ENCODE measurements at places on chromosomes 6 and 20. TPM values are rescaled to one million over a fixed set of nuclear protein-coding genes. Genes with fewer than 3 reads are reported as not detected.

Gene PRICKLE4
- 2.6 TPM for total RNA-seq

Gene CEP85L
- total RNA-seq: 10.2 TPM

Gene PRRT1
- 3.0 TPM for total RNA-seq

Gene HIVEP1
- total RNA-seq: 33.6 TPM

Gene ADGRG6
- total RNA-seq: 23.4 TPM

Gene MAS1
- total RNA-seq: not detected

Gene RAD21L1
- total RNA-seq: 1.3 TPM

Gene PRND
- total RNA-seq: 1.8 TPM

Gene HSPA1L
- 0.87 TPM for total RNA-seq

Gene RNF217
- total RNA-seq: 29.2 TPM

DNA sequence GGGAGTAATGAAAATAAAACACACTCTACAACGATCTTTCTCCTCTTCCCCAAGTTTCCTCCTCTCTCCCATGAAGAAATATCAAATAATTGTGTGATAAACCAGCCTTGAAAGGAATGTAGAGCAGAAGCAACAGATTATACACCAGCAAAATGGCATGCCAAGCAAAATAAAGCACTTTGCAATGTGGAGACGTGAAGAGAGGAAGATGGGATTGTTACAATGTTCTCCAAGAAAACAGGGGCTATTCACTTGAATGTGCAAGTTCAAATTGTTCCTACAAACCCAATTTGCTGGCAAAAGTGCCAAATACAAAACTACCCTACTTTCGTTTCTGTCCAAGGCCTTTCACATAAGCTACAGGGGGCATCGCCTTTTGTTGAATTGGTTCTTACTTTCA lies 185.1 kb downstream of the PDE7B start:
- no peak overlapping the region for H3K4me3 ChIP-seq
- H3K27me3 ChIP-seq: no peaks in the 10 kb centered on the region
- H3K36me3 ChIP-seq: no peaks in the 10 kb centered on the region
- no peak for DNase-seq

- no peaks in the 10 kb centered on the region for H3K36me3 ChIP-seq
- no peaks in the 10 kb centered on the region for H3K4me1 ChIP-seq
These were observed 14.2 kb downstream of the STMND1 start for GRCh38 chr6:17116117-17116440.

DNA sequence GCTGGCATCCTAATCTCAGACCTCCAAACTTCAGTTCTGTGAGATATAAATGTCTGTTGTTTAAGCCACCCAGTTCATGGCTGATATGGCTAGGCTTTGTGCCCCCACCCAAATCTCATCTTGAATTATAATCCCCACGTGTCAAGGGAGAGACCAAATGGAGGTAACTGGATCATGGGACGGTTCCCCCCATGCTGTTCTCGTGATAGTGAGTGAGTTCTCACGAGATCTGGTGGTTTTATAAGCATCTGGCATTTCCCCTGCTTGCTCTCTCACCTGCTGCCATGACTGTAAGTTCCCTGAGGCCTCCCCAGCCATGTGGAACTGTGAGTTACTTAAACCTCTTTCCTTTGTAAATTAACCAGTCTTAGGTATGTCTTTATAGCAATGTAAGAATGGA lies 56.7 kb downstream of the KIAA0319 start:
- no peaks in the 10 kb centered on the region for H3K27me3 ChIP-seq
- no peak overlapping the region for H3K4me3 ChIP-seq
- no peak overlapping the region for H3K27ac ChIP-seq

DNA sequence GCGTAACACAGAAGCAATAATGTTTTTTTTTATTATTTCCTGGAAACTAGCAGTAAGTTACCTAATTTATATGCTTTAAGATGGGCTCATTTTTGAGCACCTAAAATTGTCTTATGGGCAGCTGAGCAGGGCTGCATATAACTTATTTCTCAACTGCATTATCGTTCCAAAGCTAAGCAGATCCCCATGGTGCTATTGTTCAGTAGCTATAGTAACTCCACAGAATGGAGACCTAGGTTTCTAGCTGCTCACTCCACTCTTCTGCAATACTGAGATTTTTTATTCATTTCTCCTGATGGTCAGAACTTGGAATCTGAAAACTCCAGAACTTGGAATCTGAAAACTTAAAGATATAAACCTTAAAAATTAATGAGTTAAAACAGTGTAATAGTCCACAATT lies 18.7 kb downstream of the CRISP1 start:
- DNase-seq: no peak
- no peak overlapping the region for H3K4me3 ChIP-seq
- H3K4me1 ChIP-seq: no peaks in the 10 kb centered on the region
- H3K27me3 ChIP-seq: no peaks in the 10 kb centered on the region

DNA sequence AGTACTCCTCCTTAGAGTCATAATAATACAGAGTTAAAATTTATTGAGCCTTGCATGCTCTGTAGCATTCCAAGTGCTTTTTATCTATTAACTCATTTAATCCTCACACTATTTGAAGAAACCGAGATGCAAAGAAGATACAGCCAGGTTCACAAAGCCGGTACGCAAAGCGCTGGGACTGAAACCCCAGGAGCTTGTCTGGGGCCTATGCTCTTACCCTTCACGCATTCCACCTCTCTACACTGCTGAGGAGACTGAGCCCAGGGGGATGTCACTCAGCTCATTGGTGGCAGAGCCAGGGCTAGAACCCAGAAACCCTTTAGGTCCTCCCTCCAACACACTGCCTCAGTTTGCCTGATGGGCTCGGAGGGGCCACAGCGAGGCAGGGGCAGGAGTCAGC lies 19.7 kb upstream of the MRPS18A start:
- peak overlapping the region; percentile 42 for H3K27ac ChIP-seq
- H3K4me3 ChIP-seq: no peak overlapping the region
- no peaks in the 10 kb centered on the region for H3K27me3 ChIP-seq
- H3K36me3 ChIP-seq: no peaks in the 10 kb centered on the region

DNA sequence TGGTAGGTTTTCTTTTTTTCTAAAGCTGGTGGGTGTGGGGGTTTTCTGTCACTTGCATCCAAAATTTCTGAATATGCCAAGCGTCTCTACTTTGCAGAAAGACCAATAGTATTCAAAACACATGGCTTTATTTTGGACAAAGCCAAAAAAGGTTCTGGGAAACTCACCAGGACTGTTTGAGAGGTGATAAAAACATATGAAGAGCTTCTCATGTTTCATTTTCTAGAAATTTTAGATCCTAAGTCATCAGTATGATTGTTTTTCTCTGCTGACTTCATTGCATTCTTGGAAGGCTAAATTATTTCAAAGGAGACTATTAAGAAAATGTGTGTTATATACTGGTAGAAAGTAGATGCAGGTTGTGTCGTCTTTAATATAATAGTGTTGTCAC lies 51.3 kb downstream of the GCLC start:
- H3K27me3 ChIP-seq: no peaks in the 10 kb centered on the region
- DNase-seq: no peak
- no peak overlapping the region for H3K4me3 ChIP-seq
- peaks cover 15% of the 10 kb centered on the region for H3K4me1 ChIP-seq
- peaks cover 3% of the 10 kb centered on the region for H3K36me3 ChIP-seq

- DNase-seq: no peak
- peaks cover 40% of the 10 kb centered on the region for H3K36me3 ChIP-seq
- H3K27me3 ChIP-seq: no peaks in the 10 kb centered on the region
- H3K4me3 ChIP-seq: no peak overlapping the region
- no peaks in the 10 kb centered on the region for H3K4me1 ChIP-seq
- no peak overlapping the region for H3K27ac ChIP-seq
These were observed 32.4 kb downstream of the TRPC4AP start for GRCh38 chr20:35060168-35060567.

- H3K4me1 ChIP-seq: peaks cover 3% of the 10 kb centered on the region
- H3K27ac ChIP-seq: no peak overlapping the region
- no peak for DNase-seq
- H3K36me3 ChIP-seq: no peaks in the 10 kb centered on the region
These were observed 133.7 kb downstream of the RCAN2 start for GRCh38 chr6:46357591-46357990.

- H3K4me3 ChIP-seq: no peak overlapping the region
- no peaks in the 10 kb centered on the region for H3K4me1 ChIP-seq
- no peaks in the 10 kb centered on the region for H3K27me3 ChIP-seq
- no peak for DNase-seq
These were observed 228.1 kb downstream of the PRL start for GRCh38 chr6:22068561-22069305.

GRCh38 chr20:9422321-9423057 lies 91.9 kb upstream of the LAMP5 start:
- peaks cover 11% of the 10 kb centered on the region for H3K36me3 ChIP-seq
- H3K27ac ChIP-seq: no peak overlapping the region
- DNase-seq: no peak
- no peak overlapping the region for H3K4me3 ChIP-seq

DNA sequence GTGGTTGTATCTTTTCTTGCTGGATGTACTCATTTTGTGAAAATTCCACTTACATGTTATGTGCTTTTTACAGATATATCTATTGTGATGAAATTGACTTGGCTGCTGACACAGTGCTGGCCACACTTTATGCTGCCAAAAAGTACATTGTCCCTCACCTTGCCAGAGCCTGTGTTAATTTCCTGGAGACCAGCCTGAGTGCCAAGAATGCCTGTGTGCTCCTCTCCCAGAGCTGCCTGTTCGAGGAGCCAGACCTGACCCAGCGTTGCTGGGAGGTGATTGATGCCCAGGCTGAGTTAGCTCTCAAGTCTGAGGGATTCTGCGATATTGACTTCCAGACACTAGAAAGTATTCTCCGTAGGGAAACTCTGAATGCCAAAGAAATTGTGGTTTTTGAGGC lies 4.9 kb downstream of the BTBD3 start:
- H3K27ac ChIP-seq: no peak overlapping the region
- peaks cover 3% of the 10 kb centered on the region for H3K4me1 ChIP-seq
- no peak for DNase-seq
- H3K36me3 ChIP-seq: peaks cover 69% of the 10 kb centered on the region

GRCh38 chr6:22001396-22002027 lies 295.3 kb downstream of the PRL start:
- H3K4me1 ChIP-seq: no peaks in the 10 kb centered on the region
- H3K36me3 ChIP-seq: peaks cover 39% of the 10 kb centered on the region
- H3K27ac ChIP-seq: no peak overlapping the region
- no peak for DNase-seq

- peak; percentile 83 for DNase-seq
- H3K27me3 ChIP-seq: no peaks in the 10 kb centered on the region
- no peaks in the 10 kb centered on the region for H3K36me3 ChIP-seq
- peak overlapping the region; percentile 83 for H3K4me3 ChIP-seq
- H3K4me1 ChIP-seq: no peaks in the 10 kb centered on the region
- peak overlapping the region; percentile 55 for H3K27ac ChIP-seq
These were observed 6.1 kb upstream of the HSPA1B start for GRCh38 chr6:31821301-31822035.

GRCh38 chr6:25700761-25701160 lies 48.7 kb downstream of the SCGN start:
- no peak overlapping the region for H3K4me3 ChIP-seq
- no peaks in the 10 kb centered on the region for H3K27me3 ChIP-seq
- no peaks in the 10 kb centered on the region for H3K4me1 ChIP-seq
- DNase-seq: no peak

DNA sequence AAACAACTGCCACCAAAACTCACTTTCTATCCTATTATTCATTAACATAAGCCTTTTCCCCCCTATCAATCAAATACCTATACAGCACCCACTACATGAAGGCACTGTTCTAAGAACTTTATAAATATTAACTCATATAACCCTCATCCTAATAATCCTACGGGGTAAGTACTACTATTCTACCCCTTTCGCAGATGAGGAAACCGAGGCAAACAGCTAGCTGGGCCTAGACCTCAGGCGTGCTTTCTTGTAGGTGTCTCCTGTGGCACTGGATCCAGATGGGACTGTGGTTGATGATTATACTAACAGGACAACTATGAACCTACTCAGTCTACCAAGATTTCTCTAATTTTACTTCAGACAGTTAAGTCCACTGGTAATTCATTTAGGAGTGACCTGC lies 131.6 kb downstream of the ZMYND8 start:
- no peak overlapping the region for H3K4me3 ChIP-seq
- peaks cover 94% of the 10 kb centered on the region for H3K36me3 ChIP-seq
- H3K4me1 ChIP-seq: no peaks in the 10 kb centered on the region
- DNase-seq: no peak
- no peaks in the 10 kb centered on the region for H3K27me3 ChIP-seq

DNA sequence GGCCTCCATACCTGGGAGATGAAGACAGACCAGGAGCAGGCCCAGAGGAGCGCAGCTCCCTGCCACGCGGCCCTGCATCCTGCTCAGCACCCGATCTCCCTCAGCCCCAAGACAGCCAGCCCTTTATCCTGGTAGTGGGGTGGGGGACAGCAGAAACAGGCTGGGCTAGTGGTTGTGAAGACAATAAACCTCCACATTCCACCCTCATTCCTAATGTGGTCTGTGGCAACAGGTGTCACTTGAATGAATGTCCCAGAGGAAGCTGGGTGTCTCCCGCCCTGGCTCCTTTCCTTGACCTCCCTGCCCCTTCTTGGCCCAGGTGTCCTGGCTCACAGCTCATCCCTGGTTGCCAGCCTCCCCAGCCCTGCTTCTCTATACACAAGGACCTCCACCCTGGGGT lies at the start of gene C6orf15:
C6orf15 (minus strand) TSS at position 98 of the 400 bp plus-strand sequence; CDS start at position 78, 20 bp downstream.
- H3K4me3 ChIP-seq: no peak within 1 kb of the TSS
- H3K36me3 ChIP-seq: no peaks in the 10 kb centered on the region
- H3K27ac ChIP-seq: no peak within 1 kb of the TSS
- no peak for DNase-seq
- peaks cover 9% of the 10 kb centered on the region for H3K4me1 ChIP-seq

- H3K36me3 ChIP-seq: no peaks in the 10 kb centered on the region
- no peak for DNase-seq
- no peaks in the 10 kb centered on the region for H3K27me3 ChIP-seq
- H3K4me3 ChIP-seq: no peak overlapping the region
- H3K27ac ChIP-seq: no peak overlapping the region
- H3K4me1 ChIP-seq: peaks cover 11% of the 10 kb centered on the region
These were observed 13.4 kb downstream of the TRIM38 start for GRCh38 chr6:25975923-25976560.

GRCh38 chr6:33716890-33717632 lies 5.6 kb upstream of the UQCC2 start:
- no peak overlapping the region for H3K27ac ChIP-seq
- H3K4me1 ChIP-seq: no peaks in the 10 kb centered on the region
- DNase-seq: no peak
- no peaks in the 10 kb centered on the region for H3K27me3 ChIP-seq
- no peaks in the 10 kb centered on the region for H3K36me3 ChIP-seq

- no peaks in the 10 kb centered on the region for H3K4me1 ChIP-seq
- peaks cover 66% of the 10 kb centered on the region for H3K27me3 ChIP-seq
- no peak overlapping the region for H3K27ac ChIP-seq
These were observed 658 bp downstream of the HTR1B start for GRCh38 chr6:77462359-77463307.

GRCh38 chr6:152100183-152100618 lies 292.7 kb downstream of the ESR1 start:
- no peaks in the 10 kb centered on the region for H3K27me3 ChIP-seq
- no peaks in the 10 kb centered on the region for H3K4me1 ChIP-seq
- no peak overlapping the region for H3K27ac ChIP-seq
- no peaks in the 10 kb centered on the region for H3K36me3 ChIP-seq
- DNase-seq: no peak
- H3K4me3 ChIP-seq: no peak overlapping the region

DNA sequence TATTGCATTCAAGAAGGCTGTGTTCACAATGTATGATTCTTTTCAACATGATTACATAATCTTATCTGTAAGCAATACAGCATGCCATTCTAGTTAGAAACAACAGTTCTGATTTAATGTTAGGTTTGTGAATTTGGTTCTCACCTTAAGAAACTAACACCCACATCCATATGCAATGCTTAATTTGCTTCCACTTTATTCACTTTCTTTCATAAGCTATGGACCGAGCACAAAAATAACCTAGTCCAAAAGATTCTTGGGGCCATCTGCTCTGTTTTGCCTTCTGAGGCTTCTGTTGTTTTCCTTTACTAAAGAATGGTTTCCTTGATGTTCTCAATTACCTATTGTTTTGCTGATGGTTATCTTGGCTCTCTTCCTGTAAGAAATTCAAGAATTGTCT lies 258.2 kb downstream of the EYS start:
- H3K36me3 ChIP-seq: no peaks in the 10 kb centered on the region
- H3K4me3 ChIP-seq: peak overlapping the region; percentile 41
- no peaks in the 10 kb centered on the region for H3K27me3 ChIP-seq
- no peak for DNase-seq
- H3K4me1 ChIP-seq: peaks cover 9% of the 10 kb centered on the region
- H3K27ac ChIP-seq: no peak overlapping the region

All from endodermal cell (in vitro differentiated cells).